ENCODE measurements at places on chromosomes 5 and 9.

DNA sequence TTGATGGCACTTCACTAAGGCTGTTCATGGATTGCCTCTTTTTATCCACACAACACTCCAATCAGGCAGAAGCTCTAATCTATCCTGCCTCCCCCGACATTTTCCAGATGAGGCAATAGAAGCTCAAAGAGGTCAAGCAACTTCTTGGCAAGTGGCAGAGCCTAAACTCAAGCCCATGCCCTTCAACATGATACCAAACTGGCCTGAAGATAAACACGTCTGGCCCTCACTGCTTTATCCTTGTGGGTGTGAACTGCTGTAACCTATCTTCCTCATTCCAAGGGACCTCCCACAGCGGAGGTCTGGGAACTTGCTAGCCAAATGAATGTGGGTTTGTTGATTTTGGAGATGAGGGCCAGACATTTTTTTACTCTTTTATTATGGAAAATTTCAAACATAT is 9.5 kb downstream of the SLC35A4 start:
- no peak for DNase-seq

GRCh38 chr9:32350682-32351081 is 33.8 kb upstream of the ACO1 start:
- DNase-seq = no peak

DNA sequence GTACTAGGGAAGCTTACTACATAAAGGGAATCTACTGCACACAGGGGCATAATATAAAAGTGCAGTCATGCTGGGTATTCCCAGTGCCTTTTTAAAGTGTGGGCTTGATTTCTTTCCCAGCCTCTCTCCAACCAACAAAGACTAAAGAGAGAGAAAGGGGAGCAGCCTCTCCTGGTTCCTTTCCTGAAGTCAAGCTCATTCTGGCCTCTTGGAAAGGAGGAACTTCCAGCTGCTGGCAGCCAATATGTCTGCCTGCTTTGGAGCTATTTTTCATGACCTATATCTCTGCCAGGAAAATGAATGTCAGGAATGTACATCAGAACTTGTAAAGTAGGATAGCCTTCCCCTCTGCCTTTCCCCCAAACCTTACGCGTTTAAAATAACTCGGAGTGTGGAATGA is 57.1 kb downstream of the RAB3C start:
- DNase-seq = no peak

GRCh38 chr5:88675708-88676636 is 207.0 kb downstream of the MEF2C start:
- no peak for DNase-seq

GRCh38 chr9:72494051-72494450 is 27.4 kb upstream of the TMC1 start:
- DNase-seq = no peak

DNA sequence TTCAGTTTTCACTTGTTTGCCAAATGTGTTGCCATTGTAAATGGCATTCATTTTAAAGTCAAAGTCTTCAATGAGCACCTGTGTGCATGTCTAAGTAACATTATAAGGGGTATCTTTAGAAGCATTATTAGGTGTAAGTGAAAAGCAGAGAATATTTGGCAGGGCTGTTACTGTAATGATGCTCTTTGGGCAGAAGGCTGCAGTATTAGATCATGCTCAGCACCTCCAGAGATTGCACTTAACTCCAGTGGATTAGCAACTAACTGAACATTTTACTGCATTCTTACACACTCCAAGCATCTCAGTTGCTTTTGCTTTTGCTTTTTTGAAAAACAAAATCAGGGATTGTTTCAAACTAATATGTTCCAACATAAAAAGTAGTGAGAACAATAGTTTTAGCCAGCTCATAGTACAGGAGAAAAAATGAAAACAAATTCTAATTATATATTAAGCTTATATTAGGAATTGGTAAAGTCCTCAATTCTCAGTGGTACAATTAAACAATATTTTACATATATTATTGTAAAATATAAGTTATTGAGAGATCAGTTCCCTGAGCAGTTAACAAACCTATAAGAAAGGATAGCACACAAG is 1740.9 kb upstream of the CDH9 start:
- DNase-seq = no peak

GRCh38 chr5:58188262-58188651 is 271.6 kb downstream of the PLK2 start:
- no peak for DNase-seq

DNA sequence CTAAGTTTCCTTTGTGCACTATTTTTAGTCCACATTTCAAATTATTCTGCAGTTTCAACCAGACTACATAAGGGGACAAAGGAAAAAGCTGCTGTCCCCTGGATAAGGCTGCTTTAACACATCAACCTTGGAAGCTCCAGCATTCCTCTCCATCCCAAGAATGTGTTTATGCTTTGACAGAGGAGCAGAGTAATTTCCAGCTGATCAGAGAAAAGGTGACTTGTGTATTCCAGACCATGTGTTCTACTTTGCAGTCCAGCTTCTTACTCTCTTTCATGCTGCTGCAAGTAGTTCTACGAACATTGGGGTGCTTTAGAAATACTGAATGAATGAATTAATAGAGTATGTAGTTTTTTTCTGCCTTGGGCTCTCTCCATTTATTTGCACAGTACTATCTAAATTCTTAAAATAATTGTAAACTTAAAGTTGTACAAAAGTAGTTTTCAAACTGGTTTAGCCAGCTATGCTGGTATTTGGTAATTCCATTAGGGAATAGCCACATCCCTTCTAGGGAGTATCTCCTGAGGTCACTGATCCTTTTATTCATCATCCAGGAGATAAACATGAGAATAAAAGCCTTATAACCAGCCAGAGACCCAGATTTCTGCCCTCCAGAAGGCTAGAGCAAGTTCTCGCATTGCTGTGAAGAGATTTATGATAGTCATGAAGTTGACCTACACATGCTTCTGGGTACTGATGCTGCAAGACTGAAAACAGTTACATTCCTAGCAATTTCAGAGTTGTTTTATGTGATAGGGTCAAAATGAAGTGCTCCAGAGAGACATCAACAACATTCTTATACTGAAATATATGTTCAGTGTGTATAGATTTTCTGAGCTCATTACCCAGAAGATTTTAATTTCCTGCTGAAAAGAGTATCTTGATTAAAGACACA is 215.2 kb downstream of the COMMD10 start:
- no peak for DNase-seq

DNA sequence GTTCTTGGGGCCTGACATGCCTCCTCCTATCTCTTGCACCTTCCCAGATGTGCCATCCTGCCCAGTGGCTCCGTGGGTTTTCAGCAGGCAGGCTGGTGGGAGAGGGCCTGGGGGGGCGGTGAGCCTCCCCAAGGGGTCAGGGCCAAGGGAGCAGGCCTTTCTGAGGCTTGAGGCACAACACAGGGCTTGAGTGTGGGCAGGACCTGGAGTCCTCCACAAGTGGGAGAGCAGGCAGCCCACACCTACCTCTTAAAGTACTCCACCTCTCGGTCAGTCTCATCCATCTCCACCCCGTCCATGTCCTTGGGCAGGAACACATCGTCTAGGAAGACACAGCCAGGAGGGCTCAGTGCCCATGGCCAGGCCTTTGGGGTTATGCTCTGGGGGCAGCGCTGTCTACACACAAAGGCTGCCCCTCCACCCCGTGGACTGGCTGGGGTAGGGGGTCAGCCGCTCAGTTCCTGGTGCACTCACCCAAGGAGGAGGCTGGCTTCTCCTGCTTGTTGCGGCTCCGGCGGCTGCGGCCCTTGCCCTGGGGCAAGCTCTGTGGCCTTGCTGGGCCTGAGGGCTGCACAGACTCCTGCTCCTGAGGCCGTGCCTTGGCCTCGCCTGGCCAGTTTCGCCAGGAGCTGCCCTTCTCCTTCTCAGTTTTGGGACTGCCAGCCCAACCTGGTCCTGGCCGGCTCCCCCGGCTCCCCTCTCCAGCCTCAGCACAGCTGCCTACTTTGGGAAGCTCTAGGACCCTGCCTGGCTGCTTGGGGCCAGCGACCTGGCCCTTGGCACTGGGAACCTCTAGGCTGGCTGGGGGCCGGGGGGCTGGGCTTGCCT is 7.2 kb upstream of the DDX41 start:
- DNase-seq = no peak

- no peak for DNase-seq
Observed at GRCh38 chr9:111815285-111816070, 20.7 kb upstream of the SHOC1 start.

GRCh38 chr9:117156144-117156688 is 258.6 kb downstream of the ASTN2 start:
- DNase-seq = no peak

DNA sequence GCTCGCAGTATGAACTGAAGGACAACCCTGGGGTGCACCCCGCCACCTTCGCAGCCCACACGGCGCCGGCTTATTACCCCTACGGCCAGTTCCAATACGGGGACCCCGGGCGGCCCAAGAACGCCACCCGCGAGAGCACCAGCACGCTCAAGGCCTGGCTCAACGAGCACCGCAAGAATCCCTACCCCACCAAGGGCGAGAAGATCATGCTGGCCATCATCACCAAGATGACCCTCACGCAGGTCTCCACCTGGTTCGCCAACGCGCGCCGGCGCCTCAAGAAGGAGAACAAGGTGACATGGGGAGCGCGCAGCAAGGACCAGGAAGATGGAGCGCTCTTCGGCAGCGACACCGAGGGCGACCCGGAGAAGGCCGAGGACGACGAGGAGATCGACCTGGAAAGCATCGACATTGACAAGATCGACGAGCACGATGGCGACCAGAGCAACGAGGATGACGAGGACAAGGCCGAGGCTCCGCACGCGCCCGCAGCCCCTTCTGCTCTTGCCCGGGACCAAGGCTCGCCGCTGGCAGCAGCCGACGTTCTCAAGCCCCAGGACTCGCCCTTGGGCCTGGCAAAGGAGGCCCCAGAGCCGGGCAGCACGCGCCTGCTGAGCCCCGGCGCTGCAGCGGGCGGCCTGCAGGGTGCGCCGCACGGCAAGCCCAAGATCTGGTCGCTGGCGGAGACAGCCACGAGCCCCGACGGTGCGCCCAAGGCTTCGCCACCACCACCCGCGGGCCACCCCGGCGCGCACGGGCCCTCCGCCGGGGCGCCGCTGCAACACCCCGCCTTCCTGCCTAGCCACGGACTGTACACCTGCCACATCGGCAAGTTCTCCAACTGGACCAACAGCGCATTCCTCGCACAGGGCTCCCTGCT is 3.8 kb downstream of the IRX1 start:
- no peak for DNase-seq

GRCh38 chr5:124878583-124879342 is 132.3 kb upstream of the ZNF608 start:
- no peak for DNase-seq

GRCh38 chr9:133673258-133673655 is 37.1 kb downstream of the DBH start:
- no peak for DNase-seq

DNA sequence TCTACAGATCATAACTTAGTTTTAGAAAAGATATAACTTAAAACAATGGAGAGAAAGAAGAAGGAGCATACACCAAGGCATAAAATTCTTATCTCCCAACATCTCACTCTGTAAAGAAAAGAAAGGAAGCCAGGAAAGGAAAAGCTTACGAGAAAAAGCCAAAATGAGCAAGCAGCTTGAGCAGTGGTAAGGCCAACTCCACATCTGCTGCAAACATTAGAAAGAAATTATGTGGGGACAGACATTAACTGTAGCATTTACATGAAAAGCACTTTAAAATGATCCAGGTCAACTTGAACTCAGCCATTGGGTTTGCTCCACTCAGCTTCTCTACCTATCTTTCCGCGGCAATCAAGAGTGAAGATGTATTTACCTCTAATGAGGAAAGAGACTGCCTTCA is 176.9 kb downstream of the BNC2 start:
- no peak for DNase-seq

DNA sequence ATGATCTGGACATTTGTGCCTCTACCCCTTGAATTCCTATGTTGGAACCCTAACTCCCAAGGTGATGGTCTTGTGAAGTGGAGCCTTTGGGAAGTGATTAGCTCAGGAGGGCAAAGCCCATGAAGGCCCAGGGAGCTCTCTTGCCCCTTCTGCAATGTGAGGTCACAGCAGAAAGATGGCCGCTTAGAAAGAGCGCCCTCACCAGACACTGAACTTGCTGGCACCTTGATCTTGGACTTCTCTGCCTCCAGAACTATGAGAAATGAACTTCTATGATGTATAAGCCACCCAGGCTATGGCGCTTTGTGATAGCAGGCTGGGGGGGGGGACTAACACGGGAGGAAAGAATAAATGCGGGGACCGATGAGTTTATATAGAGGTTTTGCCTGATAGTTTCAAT is 45.3 kb downstream of the AGXT2 start:
- no peak for DNase-seq

DNA sequence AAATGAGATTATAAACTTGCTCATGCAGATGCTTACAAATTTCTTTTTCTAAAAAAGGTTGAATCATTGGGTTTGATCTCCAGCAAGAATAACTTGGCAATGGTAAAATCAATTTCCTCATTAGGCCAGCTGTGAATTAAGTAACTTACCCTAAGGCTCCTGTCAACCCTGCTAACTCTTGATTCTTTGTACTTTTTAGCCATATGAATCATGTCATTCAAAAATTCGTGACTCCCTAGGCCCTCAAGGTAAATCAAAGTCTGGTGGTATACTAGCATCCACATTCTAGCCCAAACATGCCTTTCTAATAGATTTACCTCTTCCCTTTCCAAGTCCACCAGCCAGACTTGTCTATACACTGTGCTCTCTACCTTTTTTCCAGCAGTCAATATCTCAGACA is 420.8 kb upstream of the BRINP1 start:
- no peak for DNase-seq

DNA sequence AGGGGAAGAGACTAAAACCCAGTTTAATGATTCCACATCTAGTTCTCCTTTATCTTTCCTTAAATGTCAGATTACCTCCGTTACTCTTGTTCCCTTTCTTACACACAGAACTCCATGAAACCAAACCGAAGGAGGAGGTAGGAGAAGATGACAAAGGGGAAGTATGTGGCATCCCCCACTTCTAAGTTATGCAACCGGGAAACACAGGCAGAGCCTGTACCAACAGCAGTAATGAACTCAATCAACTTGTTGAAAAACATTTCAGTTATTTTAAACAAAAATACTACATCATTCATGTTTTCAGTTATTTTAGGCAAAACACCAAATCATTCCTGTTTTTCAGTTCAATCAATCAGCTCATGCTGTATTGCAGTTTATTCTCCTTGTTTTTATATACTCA is 101.8 kb downstream of the PCSK1 start:
- DNase-seq = no peak

GRCh38 chr5:106940986-106941385 is 729.8 kb downstream of the EFNA5 start:
- no peak for DNase-seq

DNA sequence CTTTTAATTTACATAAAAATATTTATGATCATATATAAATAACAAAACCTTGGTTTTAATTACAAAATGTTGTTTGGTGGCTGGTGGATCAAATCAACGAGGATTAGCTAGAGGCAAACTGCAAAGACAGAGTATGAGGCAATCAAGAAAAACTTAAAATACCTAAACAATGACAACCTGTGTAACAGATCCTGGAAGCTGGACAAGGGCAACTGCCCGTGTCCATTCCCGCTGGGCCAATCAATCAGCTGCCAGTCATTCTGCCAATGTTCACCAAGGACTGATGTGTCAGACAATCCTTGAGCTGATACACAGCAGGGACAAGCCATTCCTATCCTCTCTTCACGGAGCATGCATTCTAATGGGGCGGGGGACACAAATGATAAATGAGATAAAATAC is 3.2 kb upstream of the TENT4A start:
- DNase-seq = no peak
